ENCODE measurements at places on chromosomes 12 and 14.

DNA sequence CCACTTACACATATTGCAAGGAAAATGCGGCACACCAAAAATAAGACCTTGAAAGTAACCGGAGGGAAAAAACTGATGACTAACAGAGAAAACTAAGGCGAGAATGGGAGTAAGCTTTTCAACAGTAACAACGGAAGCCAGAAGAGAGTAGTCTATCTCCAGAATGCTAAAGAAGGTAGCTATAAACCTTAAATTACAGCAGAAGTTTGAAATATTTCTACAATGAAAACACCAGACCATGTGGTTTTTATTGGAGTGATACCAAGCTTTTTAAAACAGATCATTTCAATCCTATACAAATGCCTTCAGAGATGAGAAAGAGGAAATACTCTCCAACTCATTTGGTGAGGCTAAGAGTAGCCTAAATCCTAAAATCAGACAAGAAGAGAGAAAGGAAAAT, 209.5 kb downstream of the ANO6 start:
- no peak for DNase-seq

- DNase-seq, result no peak
Observed at GRCh38 chr14:68535404-68536017, 257.4 kb downstream of the ZFP36L1 start.

DNA sequence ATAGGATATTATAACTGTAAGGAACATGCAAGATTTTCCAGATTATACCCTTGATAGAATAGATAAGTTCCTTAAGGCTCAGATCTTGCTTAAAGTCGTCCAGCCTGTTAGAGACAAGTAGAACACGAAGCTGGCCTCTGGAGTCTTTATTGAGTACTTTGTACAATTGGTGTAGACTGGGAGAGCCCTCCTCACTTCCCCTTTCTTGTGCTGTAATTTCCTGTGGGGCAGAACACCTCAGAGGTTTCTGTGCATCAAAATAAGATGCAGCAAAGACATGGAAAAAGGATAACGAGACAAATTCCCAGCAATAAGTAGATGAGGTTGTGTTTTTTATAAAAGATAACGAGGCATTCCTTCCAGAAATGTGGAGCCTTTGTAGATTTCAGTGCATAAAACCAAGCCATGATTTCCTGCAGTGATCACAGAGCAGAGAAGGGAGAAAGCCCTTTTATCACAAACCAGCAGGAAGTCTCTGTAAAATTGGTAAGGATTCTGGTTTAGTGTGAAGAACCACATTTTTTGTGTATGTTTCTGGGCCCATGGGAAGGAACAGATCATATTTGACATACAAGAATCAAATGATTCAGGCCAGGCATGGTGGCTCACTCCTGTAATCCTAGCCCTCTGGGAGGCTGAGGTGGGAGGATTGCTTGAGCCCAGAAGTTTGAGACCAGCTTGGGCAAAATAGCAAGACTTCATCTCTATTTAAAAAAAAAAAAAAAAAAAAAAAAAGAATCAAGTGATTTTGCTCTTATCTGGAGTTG, 18.0 kb downstream of the GPRC5A start:
- no peak for DNase-seq

GRCh38 chr12:40192704-40193255, 32.0 kb upstream of the LRRK2 start:
- DNase-seq, result peak; percentile 9

DNA sequence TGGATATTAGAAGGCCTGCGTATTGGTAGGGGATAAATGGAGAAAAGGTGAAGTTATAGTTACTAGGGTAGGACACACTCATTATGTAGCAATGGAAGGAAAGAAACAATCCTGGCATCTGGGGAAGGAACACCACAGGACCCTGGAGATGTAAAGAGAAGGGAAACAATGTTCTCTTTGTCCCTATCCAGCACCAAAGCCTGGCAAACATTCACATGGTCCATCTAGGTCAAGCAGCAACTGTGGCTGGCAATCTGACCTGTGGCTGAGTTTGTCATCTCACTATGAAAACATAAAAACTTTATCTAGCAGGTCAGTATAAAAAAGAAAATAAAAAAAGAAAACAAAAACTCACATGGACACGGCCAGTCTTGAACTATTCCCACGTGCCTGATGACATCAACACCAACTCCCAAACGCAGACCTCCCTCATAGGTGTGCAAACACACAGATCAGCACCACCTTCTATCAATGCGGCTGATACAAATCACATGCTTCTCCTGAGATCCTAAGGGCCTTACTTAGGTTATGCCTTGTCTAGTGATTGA, 2.6 kb downstream of the POMT2 start:
- DNase-seq, result no peak

GRCh38 chr12:40202095-40203059, 22.4 kb upstream of the LRRK2 start:
- DNase-seq, result no peak

GRCh38 chr14:44937547-44937946, 24.2 kb downstream of the KLHL28 start:
- DNase-seq, result no peak

DNA sequence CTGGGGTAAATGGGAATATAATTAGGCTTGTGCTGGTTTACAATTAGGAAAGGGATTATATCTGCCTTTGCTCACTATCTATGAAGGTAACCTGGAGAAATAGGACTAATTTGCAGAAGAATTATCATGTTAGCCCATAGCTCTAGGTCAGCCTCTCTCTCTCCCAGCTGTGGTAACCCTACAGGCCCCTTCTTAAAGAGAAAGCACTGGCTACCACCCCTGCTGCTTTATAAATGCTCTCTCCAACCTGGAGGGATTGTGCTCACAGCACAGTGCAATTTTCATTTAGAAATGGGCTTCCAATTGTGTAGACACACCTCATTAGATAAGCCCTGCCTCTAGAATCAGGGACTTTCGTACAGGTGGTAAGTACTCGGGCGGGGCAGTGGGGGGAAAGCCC, 22.7 kb upstream of the MGST1 start:
- DNase-seq, result no peak

Measured in GM12892 (cell line).